ENCODE measurements at places on chromosomes 3 and 15. TPM values are rescaled to one million over a fixed set of nuclear protein-coding genes. Genes with fewer than 3 reads are reported as not detected.

DHFR2 gene
- total RNA-seq = 15.0 TPM

HYAL1 gene
- 3.2 TPM for total RNA-seq

CADPS gene
- 251 TPM for total RNA-seq

CCRL2 gene
- total RNA-seq = 2.5 TPM

P2RY13 gene
- total RNA-seq = 5.8 TPM

SLC15A2 gene
- total RNA-seq = 24.2 TPM

RAD51 gene
- 3.7 TPM for total RNA-seq

COL8A1 gene
- 196 TPM for total RNA-seq

SLC28A2 gene
- not detected for total RNA-seq

HACD3 gene
- total RNA-seq = 239 TPM

ATRIP gene
- total RNA-seq = 7.9 TPM

SLC24A5 gene
- 1.2 TPM for total RNA-seq

All from spinal cord (tissue), 10 donors.